Posterior vena cava (tissue), 2 donors: ENCODE measurements at places on chromosomes 13 and 19. TPM values are rescaled to one million over a fixed set of nuclear protein-coding genes. Genes with fewer than 3 reads are reported as not detected.

DNA sequence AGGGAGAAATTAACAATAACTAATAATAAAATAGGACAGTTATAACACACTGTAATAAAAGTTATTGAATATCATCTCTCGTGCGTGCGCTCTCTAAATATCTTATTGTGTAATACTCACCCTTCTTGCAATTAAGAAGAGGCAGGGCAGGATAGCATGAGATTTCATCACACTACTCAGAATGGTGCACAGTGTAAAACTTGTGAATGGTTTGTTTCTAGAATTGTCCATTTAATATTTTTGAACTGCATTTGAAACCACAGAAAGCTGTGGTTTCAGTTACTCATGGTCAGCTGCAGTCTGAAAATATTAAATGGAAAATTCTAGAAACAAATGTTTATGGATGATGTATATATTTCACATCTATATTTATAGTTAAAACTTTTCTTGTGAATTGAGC is 161.1 kb downstream of the DCT start:
- DNase-seq = no peak

GRCh38 chr19:5947435-5947834 is 30.5 kb downstream of the RANBP3 start:
- DNase-seq = peak; percentile 91

- no peak for DNase-seq
These were observed 823 bp upstream of the ZNF567 start for GRCh38 chr19:36686365-36687213.

Gene KIR2DL4
- not detected for total RNA-seq

Gene DZIP1
- 21.7 TPM for total RNA-seq
